ENCODE measurements at places on chromosomes 5 and 9. TPM values are rescaled to one million over a fixed set of nuclear protein-coding genes. Genes with fewer than 3 reads are reported as not detected.

Gene BTNL8
- total RNA-seq, result not detected

Gene ITGA2
- total RNA-seq, result 10.6 TPM

Gene DRD1
- total RNA-seq, result 2.4 TPM

Gene ROR2
- total RNA-seq, result 44.3 TPM

Gene FSD1L
- total RNA-seq, result 11.8 TPM

Gene RMRP
- total RNA-seq, result 12,614 TPM

Gene LECT2
- not detected for total RNA-seq

Gene ADGRD2
- not detected for total RNA-seq

Gene PCDHGB4
- 18.3 TPM for total RNA-seq
